ENCODE measurements at places on chromosomes 12 and 14. TPM values are rescaled to one million over a fixed set of nuclear protein-coding genes. Genes with fewer than 3 reads are reported as not detected.

FSCB gene
- not detected for total RNA-seq

METTL3 gene
- 53.9 TPM for total RNA-seq

PPM1A gene
- 37.2 TPM for total RNA-seq

MYF5 gene
- total RNA-seq, result not detected

SYNDIG1L gene
- 0.32 TPM for total RNA-seq

TFCP2 gene
- total RNA-seq, result 10.8 TPM

ZBTB42 gene
- total RNA-seq, result 8.0 TPM

GALNT6 gene
- 4.2 TPM for total RNA-seq

BCL11B gene
- 0.79 TPM for total RNA-seq

NXPH4 gene
- 2.4 TPM for total RNA-seq

SERPINA6 gene
- 1.5 TPM for total RNA-seq

MYH6 gene
- total RNA-seq, result not detected
